ENCODE measurements at places on chromosomes 13 and 19. TPM values are rescaled to one million over a fixed set of nuclear protein-coding genes. Genes with fewer than 3 reads are reported as not detected.

- DNase-seq = no peak
Observed at GRCh38 chr13:107866941-107867623, 348.3 kb downstream of the LIG4 start.

DNA sequence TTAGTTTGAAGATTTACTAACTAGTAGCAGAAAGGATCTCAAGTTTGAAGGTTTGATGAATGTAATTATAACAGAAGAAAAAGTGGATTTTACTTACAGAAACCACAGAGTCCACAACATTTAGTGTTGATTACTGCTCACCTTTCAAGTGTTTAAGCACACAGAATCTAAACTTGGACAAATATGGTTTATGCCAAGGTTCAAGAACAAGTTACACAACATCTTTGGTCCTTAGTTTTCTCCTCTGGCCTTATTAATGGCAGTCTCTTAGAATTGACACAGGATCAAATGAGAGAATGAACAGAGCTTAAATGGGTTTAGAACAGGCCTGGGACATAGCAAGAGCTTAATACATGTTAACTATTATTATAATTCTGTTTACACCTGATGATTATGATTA is 133.0 kb downstream of the RBM26 start:
- no peak for DNase-seq

DNA sequence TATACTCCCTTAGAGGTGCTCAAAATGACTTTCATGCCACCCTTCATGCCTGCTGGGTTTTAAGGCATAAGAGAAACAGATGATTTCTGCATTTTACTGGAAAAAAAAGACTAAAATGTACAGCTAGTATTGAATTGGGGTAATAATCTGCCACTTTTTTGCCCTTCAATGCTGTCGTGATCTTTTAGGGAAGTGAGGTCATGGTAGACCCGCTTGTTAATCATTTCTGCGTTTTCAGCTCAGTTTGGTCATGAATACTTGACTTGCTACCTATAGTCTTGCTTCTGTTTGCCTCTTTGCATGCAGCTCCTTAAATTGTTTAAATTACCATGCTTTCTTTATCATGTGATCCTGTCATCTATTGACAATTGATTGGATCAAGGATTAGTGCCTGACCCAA is 90.4 kb downstream of the PCCA start:
- DNase-seq = no peak

DNA sequence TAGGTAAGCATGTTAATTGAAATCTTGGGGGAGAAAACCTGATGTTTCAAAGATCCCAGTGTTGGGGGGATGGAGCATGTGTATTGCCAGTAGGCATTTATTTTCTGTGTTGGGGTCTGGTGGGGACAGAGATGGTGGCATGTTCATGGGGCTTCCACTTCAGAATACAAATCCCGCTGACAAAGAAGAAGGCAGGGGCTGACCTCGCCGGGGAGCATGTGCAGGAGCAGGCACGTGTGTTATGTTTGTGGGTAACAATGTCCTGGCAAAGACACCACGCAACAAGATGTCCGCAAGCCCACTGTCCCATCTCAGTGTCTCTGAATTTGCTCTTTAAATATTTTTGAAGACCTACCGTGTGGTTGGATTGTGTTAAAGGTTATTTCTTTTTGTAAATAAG is 164.5 kb downstream of the TEX29 start:
- DNase-seq = no peak

GRCh38 chr19:8357007-8357521 is 6.9 kb upstream of the ANGPTL4 start:
- DNase-seq = no peak

DNA sequence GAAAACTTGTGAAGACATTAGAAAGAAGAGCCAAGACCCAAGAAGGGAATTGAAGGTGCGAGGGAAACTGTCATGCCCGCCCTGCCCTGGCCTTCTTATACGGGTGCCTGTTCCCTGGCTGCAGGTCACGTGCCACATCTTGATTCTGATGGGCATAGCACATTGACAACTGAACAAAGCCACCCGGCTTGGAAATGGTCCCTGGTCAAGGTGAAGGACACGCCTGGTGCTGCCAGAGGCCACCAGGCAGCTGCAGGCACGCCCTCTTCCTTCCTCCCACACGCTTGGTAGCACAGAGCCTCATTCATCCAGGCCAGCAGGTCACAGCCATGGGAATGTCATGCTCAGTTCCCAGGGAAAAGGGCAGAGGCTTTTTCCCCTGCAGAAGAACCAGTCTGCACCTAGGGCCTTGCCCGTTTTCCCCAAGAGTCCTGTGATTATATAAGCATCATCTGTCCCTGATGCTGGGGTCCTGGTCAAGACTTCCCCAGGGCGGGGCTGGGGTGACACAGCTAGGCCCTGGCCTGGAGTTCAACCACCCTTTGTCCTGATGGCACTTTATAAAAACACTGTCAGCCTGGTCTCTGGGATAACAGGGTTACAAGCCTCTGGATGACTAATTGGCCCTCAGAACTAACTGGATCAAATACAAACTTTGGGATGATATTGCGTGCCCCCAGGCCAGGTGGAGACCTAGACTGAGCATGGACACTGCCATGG is 56.0 kb downstream of the CDADC1 start:
- DNase-seq = no peak

DNA sequence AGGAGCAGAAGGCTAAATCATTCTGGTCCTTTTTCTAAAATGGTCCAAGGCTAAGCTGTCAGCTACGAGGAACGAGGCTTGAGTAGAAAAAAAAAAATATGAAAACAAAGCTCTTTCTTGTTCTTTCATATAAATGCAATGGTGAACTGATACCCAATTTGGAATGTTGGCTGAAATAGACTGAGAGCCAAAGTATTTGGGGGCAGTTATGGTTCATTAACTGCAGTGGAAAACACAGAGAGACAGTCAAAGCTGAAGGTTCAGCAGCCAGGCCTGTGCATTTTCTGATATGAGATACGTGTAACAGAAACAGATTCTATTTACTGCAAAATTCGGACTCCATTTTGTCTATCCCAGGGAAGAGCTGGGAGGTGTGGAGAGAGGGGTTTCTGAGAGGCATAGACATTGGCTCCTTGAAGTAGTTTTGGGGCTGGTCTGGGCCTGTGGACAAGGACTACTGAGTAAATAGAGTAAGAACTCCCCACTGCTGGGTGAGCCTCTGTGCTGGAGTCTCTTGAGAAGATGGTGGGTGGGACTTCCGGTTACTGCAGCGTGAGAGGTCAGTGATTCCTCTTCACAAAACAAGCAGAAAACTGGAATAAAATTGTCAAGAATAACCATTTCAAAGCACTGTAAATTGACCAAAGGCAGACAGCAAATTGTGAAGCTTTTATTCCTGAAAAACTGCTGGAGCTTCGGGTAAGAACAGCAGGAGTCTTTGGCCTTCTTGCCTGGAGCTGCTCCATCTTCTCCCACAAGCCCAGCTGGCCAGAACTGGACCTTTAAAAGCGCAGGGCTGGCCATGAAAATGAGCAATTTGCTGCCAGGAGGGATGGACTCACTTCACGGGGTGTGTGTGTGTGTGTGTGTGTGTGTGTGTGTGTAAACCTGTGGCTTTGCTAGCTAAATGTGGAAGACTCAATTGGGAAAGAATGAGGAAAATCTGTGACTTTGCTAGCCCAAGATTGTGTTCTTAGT is 43.1 kb upstream of the CNMD start:
- DNase-seq = no peak

DNA sequence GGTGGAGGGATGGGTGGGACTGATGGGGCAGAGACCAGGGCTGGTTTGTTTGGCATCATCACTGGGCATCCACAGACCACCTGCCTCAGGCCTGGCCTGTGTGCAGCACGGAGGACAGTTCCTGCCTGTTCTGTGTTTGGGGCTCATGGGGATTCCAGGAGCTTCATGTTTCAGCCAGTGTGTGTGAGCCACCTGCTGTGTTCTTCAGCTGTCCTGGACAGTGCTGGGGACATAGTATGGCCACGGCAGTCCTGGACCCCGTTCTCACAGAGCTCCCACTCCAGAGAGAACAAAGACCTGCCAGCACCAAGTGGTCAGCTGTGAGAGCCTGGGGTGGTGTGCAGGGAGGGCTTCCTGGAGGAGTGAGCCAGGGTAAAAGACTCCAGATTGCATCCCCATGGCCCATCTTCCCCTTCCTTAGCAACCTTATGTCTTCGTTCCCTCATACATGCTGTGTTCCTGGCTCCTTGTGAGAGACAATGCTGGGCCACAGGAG is 2.0 kb upstream of the CCDC97 start:
- no peak for DNase-seq

DNA sequence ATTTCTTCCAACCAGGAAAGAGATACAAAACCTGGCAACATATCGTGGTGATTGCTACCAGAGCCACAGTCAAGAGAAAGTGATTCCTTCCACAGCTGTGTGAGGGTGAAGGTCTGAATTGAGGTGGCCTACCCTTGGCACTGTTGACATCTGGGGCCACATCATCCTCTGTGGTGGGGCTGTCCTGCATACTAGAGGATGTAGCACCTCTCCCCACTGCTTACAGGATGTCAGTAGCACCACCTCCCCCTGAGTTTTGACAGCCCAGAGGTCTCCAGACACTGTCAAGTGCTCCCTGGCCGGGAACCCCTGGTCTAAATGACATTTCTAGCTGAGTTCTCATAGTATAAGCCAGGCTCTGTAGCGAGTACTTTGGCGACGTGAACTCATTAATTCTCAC is 15.5 kb downstream of the PTGER1 start:
- DNase-seq = no peak

DNA sequence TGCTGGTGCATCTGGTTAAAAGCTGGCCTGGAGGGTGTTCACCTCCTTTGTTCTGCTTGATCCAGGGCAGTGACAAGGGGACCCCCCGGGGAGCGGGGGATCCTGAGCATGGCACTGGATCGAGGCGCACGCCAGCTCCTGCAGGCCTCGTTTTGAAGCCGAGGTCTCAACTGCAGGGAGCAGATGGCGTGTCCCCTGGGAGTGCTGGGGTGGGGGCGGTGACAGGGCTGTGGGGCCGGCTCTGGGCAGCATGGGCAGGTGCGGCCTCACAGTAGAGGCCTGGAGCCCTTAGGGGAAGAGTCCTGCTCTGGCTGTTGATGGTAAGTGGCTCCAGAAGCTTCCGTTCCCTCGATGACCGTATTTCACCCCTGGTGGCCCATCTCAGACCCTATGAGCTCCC is 51.8 kb downstream of the CRTC1 start:
- no peak for DNase-seq

DNA sequence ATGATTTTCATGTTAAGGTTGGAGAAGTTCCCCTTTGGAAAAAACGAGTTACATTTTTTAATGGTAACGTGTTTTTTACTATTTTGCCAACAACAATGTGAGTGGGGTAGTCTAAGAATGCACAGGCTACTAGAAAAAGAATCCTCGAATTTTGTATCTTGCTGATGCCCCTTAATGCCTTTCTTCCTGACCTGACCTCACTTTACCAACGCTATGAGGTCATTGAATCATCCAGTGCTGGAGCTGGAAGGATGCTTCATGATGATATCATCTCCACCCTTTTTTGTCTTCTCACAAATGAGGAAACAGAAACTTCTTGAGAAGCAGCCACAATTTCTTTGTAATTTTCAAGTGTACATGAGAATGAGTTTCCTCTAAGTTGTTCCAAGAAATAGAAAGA is 8.2 kb upstream of the UBL3 start:
- DNase-seq = no peak

GRCh38 chr19:33418871-33419787 is 45.6 kb downstream of the CEBPG start:
- DNase-seq = no peak

DNA sequence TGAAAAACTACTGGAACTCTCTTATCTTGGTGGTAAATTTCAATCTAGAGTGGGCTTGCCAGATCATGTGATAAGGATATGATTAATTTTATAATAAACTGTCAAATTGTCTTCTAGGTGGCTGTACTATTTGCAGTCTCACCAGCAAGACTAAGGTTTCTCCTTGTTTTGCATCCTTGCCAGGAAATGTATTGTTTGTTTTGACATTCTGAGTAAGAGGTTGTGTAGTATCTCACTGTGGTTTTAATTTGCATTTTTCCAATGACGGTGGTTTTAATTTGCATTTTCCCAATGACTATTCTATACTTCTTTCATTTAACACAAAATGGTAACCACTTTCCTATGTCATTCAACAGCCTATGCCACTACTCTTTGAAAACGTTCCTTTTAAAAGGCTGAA is 2.0 kb downstream of the CAB39L start:
- DNase-seq = no peak

- DNase-seq = no peak
Observed at GRCh38 chr13:76522083-76522755, 364.0 kb downstream of the KCTD12 start.

DNA sequence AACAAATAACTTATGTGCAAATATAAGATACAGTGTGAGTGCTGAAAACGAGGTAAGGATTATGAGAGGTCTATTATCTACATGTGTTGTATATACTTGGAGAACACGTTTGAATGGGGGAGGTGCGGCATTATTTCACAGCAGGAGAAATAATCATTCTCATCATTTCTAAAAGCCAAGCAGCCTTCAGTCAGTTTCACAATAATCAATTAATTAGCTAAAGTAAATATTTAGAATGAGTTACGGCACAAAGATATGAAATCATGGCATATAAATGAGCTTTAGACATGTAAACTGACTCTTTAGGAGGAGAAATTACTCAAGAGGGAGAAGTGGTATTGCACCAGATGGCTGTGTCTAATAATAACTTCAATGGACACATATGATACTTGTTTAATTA is 366.6 kb downstream of the DNAJC15 start:
- no peak for DNase-seq

DNA sequence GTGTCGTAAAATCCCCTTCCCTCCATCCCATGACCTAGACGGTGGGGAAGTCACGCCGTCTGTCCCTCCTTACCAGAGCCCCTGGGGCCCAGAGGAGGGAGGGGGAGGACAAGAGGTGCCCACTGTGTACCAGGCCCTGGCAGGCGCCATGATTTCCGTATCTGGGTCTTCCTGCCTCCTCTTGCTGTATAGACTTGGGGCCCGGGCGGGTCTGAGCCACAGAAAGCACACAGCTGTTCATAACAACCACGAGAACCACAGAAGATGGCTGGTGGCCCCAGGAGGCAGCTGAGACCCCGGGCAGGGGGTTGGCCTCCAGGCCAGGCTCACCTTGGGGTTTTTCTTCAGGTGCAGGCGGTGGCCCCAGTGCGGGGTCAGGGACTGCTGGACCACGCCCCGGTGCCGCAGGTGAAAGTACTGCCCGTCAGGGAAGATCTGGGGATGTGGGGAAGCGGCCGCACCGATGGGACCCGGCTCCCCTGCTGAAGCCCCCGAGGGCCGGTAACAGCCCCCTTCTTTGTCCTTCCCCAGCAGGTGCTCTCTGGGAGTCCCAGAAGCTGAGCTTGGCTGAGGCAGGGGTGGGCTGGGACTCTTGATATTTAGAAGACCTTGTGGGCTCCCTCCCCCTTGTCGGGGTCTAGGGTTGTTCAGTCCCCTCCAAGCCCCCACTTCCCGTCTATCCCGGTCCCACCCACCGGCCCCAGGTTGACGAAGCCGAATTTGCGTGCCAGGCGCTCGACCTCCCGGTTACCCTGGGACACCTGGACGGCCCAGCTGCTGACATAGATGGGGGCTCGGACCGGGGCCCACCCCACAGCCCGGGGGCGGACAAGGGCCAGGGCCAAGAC is 463 bp downstream of the PCSK4 start:
- no peak for DNase-seq

GRCh38 chr19:40149501-40149900 is 41.7 kb upstream of the MAP3K10 start:
- no peak for DNase-seq

The GRIN3B gene
- not detected for total RNA-seq

The SSC5D gene
- 0.07 TPM for total RNA-seq

The NDFIP2 gene
- 30.1 TPM for total RNA-seq

The CPAMD8 gene
- total RNA-seq = not detected

The ZNF442 gene
- not detected for total RNA-seq

The LAIR1 gene
- total RNA-seq = not detected
